Cerebellar cortex (tissue), 1 donor: ENCODE measurements at places on chromosomes 3 and 15.
A peak's percentile ranks its signal among the peaks of the same experiment; 100 is the strongest.

GRCh38 chr3:51559411-51559888 is 20.9 kb downstream of the RAD54L2 start:
- DNase-seq = no peak

GRCh38 chr3:151926956-151927355 is 53.5 kb downstream of the SUCNR1 start:
- DNase-seq = no peak

- DNase-seq = peak; percentile 91
Observed at GRCh38 chr3:192642651-192643050, 84.7 kb downstream of the FGF12 start.

DNA sequence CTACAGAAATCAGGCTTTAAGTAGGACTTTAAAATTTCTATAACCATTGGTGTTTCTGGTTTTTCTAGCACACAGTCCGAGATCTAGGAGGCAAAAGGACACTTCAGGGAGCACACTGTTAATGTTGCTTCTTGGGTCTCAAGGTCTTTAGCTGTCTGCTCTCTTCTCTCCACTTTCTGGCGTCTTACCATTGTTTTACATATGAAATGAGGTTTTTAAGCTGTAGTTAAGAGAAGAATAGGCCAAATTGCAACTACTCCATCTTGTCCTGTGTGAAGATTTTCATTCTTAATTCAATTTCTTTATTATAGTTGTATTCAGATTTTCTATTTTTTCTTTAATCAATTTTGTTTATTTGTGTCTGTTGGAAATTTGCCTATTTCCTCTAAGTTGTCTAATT is 151.4 kb downstream of the WNT7A start:
- DNase-seq = no peak

DNA sequence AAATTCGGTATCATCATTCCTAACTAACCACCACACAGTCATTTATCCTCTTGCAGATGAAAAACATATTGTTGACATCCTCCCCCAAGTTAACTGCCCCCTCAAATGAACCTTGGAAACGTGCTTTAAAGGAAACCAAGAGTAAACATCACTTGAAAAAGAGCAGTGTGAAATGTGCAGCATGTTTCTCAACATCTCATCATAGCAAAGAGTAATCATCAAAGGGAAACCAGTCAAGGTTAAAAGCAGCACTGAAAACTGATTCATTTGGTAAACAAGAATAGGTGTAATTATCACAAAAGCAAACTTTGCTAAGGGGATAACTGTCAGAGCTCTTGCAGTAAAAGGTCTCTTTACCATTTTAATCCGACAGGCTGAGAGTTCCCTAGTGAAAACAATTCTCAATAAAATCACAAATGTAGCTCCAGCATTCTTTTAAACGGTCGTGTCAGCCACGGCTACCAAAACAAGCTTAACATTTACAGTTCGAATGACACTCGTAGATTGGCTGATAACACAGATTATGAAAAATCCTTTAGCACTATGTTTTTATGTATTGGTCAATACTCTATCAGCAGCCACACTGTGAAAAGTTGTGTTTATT is 461.0 kb downstream of the GBE1 start:
- DNase-seq = no peak

- no peak for DNase-seq
Observed at GRCh38 chr15:96042734-96043224, 287.7 kb upstream of the NR2F2 start.

GRCh38 chr3:188421836-188422540 is 268.0 kb downstream of the LPP start:
- no peak for DNase-seq

DNA sequence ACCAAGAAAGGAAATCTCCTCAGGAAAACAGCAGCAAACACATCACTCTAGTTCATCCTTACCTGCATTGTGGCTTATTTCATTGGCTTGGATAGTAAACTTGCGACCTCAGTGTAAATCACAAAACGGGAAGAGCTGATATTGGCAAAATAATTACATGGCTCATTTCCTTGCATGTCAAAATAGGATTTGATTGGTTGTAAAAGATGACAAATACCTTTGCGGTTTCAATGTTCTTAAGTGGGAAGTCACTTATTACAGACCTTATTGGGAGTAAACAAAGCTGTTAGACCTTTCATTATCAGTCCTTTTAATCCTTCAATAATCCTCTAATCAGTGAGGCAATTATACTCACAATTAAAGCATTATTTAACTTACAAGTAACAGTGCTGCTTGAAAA is 590.6 kb downstream of the MAGI1 start:
- DNase-seq = no peak

DNA sequence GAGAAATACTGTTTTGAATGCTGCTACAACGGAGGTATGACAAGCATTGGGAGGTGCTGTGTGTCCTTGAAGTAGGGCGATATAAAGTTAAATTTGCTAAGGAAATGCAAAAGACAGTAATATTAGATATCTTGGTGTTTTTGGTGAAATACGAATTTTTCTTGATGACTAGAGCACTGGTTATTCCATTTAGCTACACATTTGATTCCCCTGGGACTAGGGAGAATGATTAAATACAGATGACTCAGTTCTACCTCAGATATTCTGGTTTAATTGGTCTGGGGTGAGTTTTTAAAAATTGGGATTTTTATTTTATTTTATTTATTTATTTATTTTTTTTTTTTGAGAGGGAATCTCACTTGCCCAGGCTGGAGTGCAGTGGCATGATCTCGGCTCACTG is 18.7 kb upstream of the GADL1 start:
- no peak for DNase-seq

DNA sequence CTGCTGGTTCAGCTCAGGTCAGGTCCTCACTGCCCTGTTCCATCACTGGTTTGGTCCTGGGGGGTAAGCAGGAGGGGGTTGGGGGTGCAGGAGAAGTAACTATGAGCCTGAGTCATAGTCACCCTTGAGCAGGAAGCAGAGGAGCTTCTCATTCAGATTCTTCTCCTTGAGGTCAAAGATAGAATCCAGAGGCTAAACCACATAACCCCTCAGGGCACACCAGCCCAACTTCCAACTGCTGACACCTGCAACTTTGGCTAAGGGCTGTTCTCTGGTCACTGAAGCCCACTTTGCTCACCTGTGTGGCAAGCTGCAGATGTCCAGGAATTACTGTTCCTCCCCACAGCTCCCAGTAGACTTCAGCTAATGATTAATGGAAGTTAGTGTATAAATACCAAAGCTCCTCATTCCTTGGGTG is 48.8 kb upstream of the LRRFIP2 start:
- DNase-seq = no peak

DNA sequence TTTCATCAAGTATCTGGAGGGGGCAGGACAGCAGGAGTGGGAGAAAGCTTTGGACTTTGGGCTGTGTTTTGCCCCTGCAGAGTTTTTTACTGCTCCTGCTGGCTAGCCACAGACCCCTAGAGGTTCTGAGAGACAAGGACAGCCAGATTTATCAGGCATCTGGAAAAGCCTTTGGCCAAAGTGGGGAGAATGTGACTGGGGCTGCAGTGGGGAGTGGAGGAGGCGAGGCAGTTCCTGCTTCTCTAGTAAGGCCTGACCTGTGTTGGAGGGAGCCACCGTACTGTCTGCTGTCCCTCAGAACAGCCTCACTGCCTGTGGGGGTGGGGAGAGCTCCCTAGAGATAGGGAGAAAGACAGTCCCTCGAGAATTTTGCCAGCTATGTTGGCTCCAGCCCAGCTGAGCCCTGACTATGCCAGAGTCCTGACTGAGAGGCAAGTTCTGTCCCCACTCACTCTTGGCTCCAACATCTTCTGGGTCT is 2.2 kb downstream of the ALPK3 start:
- DNase-seq = no peak

DNA sequence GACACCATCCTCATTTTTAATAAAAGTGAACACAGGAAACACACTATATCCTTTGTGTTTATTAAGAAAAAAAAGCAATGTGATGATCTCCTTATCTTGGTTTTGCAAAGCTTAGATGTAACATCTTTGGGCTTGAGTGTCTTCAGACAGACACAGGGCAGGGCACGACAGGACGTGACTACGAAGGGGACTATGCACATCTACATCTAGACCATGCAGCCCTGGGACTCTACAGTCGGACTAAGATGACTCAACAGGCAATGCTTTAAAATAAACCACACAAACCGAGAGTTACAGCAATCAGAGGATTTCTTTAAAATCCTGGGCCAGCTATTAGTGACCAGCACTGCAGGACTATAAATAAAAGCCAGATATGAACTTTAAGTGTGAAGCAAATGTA is 22.8 kb upstream of the TM2D3 start:
- DNase-seq = no peak

- no peak for DNase-seq
Observed at GRCh38 chr3:112109322-112109721, 23.1 kb downstream of the C3orf52 start.

DNA sequence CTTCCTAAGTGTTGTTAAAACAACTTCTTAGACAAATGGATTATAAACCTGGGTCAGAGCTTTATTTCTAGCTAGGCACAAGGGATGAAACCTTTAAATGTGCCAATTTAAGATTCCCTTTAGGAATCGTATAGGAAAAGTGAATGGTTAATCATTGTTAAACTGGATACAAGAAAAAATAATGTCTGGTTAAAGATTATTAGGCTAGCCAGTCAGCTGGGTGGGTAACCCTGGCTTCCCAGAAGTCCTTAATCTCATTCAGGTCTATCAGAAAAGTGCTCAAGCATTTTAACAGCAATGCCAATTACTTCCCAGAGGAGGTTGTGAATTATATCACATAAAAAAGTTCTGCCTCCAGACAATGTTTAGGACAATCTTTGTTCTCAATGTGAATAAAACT is 37.6 kb downstream of the NANOGP8 start:
- no peak for DNase-seq

- DNase-seq = no peak
Observed at GRCh38 chr15:37081983-37082382, 18.4 kb downstream of the MEIS2 start.

DNA sequence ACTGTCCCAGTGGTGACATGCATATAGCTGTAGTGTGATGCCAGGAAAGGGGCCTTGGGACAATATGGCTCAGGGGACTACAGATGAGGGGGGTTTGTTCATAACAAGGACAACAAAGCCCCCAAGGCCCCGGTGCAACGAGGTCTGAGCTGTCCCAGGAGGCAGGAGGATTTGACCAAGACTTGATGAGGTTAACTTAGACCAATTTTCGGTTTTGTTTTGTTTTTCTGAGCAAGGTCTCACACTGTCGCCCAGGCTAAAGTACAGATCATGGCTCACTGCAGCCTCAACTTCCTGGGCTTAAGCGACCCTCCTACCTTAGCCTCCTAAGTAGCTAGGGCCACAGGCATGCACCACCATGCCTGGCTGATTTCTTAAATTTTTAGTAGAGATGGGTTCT is 23.8 kb downstream of the EFCAB12 start:
- DNase-seq = no peak

- no peak for DNase-seq
Observed at GRCh38 chr15:40092979-40093869, 15.5 kb downstream of the BMF start.

DNA sequence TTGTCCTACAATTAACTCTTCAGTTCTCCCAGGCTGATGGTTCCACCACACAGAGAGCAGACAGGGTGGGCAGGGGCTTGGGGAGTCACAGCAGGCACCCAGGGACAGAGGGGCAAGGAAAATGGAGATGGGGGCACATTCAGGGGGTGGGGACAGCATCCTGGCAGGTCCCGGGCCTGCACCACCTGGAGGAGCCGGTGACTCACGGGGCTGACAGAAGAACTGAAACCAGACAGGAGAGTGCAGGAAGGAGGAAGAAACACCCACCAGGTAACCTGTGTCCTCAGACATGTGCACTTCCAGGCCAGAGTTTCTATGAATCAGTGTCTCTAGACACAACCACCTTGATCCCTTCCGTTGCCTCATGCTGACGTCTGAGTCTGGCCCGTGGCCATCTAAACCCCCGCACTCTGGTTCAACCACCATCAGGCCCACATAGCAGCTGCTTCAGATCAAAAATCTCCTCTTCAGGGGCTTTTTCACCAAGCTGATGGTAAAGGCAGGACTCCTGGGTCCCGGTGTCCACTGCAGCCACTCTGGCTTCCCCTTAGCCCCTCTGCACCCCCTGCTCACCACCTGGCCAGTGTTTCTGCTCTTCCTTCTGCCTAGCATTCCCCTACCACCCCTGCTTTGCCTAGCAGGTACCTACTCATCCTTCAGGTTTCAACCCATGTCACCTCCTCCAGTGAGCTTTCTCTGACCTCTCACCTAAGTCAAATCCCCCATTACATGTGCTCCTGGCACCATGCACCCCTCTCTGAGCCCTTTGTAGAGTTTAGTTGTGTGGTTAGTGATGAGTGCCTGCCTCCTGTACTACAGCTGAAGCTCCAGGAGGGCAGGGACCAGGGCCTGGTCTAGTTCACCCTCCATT is 16.5 kb upstream of the CYP11A1 start:
- no peak for DNase-seq

DNA sequence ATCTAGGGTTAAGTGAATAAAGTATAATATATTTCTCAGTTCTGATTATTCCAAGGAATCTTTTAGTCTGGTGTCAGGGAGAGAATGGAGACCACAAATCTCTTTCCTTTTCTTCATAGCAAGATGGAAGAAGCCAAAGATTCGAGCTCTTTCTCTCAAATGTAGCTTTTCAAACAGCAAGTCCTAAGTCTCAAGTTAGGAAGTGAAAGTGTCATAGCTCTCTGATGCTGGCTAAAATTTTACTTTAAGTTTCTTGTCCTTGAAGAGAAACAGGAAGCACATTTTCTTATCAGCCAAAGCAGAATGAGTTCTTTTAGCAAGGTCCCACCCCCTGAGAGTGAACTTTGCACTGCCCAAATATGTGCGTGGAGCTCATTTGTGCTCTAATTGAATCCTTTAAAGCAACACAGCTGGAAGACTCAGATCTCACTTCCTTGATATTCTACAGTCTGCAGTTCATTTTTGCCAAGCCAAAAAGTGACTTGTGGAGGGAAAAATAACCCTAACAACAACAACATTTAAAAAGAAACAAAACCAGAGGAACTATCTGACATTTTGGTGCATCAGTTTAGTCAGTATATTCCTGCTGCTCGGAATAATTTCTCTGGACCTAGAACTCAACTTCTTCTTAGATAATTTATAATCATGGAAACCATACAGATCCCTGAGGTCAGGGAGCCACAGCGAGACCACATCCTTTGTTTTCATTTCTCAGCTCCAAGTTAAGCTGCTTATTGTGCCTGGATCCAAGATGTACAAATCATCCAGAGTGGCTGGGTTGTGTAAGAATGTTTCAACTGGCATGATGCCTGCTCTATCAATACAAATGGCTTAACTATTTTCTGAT is 238.7 kb upstream of the P2RY1 start:
- no peak for DNase-seq

- DNase-seq = no peak
Observed at GRCh38 chr15:78130466-78131294, 565 bp downstream of the CIB2 start.

GRCh38 chr15:74008901-74009300 is 14.4 kb downstream of the PML start:
- DNase-seq = no peak

- DNase-seq = no peak
Observed at GRCh38 chr15:81948751-81949150, 97.1 kb downstream of the MEX3B start.

DNA sequence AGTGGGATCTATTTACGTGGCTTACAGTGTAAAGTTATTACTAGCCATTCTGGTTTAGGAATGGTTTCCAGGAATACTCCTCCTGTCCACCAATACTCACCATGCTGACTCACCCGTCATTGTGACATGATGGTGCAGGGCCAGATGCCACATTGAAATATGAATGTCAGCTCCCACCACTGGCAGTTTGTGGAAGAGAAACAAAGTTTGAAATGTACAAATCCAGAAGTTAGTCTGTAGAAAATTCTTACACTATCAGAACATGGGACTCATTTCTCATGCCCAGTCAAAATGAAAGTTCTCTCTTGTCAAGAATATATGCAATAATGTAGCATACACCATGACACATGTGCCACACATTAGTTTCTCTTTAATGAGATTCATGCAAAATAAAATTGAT is 14.4 kb upstream of the TSPAN3 start:
- no peak for DNase-seq
